Transverse colon (tissue), 4 donors: ENCODE measurements at places on chromosomes 2 and 18.
A peak's percentile ranks its signal among the peaks of the same experiment; 100 is the strongest.

DNA sequence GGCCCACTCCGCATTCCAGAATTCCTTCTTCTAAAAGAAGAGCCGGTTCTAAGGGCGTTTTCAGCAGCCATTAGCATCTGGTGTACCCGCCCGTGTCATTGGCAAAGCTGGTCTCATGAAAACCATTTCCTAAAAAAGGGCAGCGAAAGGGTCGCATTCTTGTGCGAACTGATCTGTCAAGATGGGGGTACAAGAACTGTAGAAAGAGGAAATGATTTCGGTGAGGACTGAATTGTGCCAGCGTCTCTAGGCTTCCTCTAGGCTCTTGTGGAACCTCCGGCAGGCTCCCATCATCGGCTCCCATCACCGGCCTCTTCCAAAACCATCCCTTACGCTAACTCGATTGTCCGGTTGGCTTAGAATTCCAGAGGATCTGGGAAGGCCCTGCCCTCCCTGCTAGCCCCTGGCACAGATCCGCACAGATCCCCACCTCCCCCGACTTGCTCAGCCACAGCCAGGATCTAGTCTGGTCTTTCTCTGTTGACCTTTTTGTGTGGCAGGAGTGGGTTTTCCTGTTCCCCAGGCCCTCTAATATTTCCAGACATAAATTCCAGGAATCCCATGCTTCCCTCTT, 1.3 kb downstream of the RAB31 start:
- H3K27me3 ChIP-seq, result peaks cover 43% of the 10 kb centered on the region
- H3K4me3 ChIP-seq, result peak overlapping the region; percentile 84
- H3K27ac ChIP-seq, result peak overlapping the region; percentile 94
- no peaks in the 10 kb centered on the region for H3K36me3 ChIP-seq
- peaks cover 25% of the 10 kb centered on the region for H3K4me1 ChIP-seq

DNA sequence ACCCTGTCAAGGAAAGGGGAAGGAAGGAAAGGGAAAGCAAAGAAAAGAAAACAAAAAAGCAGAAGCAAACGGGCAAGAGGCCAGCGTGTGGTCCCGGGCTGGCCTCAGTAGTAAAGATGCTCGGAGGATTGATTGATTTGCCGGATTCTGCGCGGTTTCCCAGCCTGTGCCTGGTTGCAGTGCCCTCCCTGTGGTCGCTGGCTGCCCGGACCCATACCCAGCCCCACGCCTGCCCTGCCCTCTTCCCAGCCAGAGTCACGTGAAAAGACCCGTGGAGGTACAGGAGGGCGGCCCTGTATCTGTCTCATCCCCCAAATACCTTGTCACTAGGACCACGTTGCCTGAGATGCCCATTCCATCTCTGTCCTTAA, 55.1 kb upstream of the IMP4 start:
- H3K4me1 ChIP-seq, result peaks cover 5% of the 10 kb centered on the region
- DNase-seq, result no peak
- no peaks in the 10 kb centered on the region for H3K27me3 ChIP-seq
- H3K27ac ChIP-seq, result no peak overlapping the region
- no peak overlapping the region for H3K4me3 ChIP-seq
- no peaks in the 10 kb centered on the region for H3K36me3 ChIP-seq

GRCh38 chr2:38176619-38177021, 100.7 kb upstream of the CYP1B1 start:
- no peaks in the 10 kb centered on the region for H3K27me3 ChIP-seq
- no peak overlapping the region for H3K4me3 ChIP-seq
- no peaks in the 10 kb centered on the region for H3K36me3 ChIP-seq
- no peak for DNase-seq
- H3K27ac ChIP-seq, result no peak overlapping the region
- H3K4me1 ChIP-seq, result peaks cover 5% of the 10 kb centered on the region

GRCh38 chr2:201234663-201235135, 25.6 kb upstream of the CASP8 start:
- no peak for DNase-seq
- H3K27me3 ChIP-seq, result no peaks in the 10 kb centered on the region
- H3K4me1 ChIP-seq, result peaks cover 40% of the 10 kb centered on the region

GRCh38 chr2:24920809-24921441, 888 bp upstream of the ADCY3 start:
- H3K4me1 ChIP-seq, result no peaks in the 10 kb centered on the region
- peak overlapping the region; percentile 70 for H3K27ac ChIP-seq
- no peak for DNase-seq
- no peaks in the 10 kb centered on the region for H3K36me3 ChIP-seq
